ENCODE measurements at places on chromosomes 3 and 15. TPM values are rescaled to one million over a fixed set of nuclear protein-coding genes. Genes with fewer than 3 reads are reported as not detected.

Gene PARP15
- total RNA-seq: 4.3 TPM

Gene GABRB3
- total RNA-seq: 0.05 TPM

Gene KCNMB2
- 0.39 TPM for total RNA-seq

Gene CHST14
- total RNA-seq: 35.5 TPM

Gene CEMIP
- 0.53 TPM for total RNA-seq

Gene GP9
- not detected for total RNA-seq

- DNase-seq: no peak
These were observed 279.0 kb downstream of the LPP start for GRCh38 chr3:188432802-188433520.

- DNase-seq: no peak
These were observed 239.3 kb downstream of the CPNE4 start for GRCh38 chr3:131795390-131796090.

DNA sequence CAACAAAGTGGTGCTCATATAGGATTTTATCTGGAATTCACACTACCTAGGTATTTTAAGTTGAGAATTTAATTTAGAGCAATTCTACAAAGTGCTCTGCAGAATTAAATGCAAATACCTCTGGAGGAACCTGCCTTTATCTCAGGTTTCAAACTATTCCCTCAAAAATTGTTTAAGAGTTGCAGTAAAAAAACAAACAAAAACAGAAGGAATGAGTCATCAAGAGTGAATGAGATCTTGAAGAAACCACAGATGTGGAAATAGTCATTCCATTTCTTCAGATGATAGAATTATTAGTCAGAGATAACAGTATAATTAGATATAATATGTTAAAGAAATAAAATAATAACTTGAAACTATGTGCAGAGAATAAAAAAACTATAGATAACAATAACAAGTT lies 80.8 kb upstream of the SCN5A start:
- DNase-seq: no peak

DNA sequence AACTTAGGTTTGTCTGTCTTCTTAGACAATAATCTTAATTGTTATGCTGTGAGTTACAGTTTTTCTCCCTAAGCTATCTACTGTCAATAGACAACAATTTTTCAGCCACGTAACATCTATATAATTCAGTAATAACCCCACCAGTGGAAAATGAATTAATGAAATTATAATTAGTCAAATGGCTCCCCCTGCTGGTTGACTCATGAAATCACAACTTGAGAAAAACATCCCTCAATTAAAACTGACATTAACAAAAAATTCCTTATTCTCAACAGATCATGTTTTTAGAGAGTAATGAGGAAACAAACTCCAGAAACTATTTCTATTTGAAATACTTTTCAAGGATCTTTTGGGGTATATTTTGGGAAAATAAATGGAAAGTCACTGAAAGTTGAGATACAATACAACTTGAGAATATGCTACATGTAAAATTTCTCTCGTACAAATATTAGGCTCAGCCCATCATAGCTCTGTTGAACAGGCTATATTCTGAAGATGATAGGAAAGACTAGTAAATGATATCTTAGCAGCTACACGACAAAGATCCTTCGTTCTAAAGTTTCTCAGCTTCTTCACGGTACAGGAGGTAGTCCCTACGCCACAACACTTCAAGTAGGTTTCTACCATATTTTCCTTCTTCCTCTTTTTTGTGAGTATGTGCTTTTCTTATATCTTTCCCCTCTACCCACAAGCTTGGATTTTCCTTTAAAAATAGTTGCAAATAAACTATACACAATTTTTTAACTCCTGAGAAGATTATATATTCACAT lies 20.7 kb downstream of the PPP1R2 start:
- DNase-seq: no peak

- no peak for DNase-seq
These were observed 539.1 kb upstream of the ROBO2 start for GRCh38 chr3:76500746-76501275.

DNA sequence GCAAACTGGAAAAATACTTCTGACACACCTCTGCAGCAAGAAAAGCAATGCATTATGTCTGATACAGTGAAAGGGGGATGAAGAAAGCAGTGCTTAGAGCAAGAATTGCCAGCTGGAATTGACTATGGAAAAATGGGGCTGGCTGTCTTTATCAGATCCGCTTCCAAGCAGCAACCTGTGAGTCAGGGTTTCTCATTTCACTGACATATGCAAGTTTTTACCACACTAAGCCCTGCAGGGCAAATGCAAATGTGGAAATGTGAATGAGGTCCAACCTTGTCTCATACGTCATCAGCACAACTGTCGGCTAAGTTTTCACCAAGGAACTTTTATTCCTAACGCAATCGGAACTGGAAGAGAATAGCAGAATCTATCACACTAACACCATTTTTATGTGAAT lies 172.5 kb upstream of the GADL1 start:
- DNase-seq: no peak

- DNase-seq: no peak
These were observed 391.4 kb upstream of the FRG2C start for GRCh38 chr3:75272691-75273090.

- DNase-seq: no peak
These were observed 8.8 kb downstream of the GPR87 start for GRCh38 chr3:151307583-151308488.

DNA sequence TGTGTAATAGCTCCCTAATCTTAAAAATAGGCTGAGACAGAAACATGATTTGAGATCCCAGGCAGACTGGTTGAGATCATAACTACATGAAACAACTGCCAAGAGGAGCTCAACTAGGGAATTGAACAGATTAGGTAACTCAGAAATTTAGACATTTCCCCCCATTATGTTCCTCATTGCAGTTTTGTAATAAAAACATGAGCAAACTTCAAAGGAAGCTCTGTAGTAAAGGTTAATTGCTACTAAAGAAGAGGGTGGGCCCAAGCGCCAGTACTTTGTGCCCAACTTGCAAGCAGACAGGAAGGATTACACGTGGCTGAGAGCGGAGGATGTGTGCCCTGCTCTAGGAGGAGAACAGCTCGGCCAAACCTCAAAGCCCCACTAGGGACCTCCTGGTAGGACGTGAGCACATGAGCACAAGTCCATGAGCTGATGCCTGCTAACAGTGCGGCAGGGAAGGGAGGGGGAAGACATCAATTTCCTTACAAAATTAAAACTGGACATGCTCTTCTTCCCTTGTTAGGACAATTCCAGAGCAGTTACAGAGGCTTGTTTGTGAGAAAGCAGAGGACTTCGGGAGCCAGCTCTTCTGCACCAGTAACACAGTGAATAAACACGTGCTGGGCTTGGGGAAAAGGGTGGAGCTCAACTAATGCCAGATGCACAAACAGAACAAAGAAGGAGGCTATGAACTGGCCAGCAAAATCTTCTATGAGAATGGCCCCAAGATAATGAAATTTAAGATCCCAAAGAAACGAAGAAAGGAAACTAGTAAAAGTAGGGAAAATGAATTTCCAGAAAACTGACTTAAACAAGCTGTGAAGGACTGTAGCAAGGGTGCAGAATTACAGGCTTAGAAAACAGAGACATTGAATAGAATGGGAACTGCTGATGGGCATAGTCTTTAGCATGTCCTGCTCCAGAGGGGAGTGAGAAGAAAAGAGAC lies 275.5 kb downstream of the MECOM start:
- no peak for DNase-seq

GRCh38 chr15:90099072-90099867 lies 3.0 kb downstream of the IDH2 start:
- no peak for DNase-seq

- DNase-seq: no peak
These were observed 144.1 kb downstream of the FILIP1L start for GRCh38 chr3:99970198-99970597.

- DNase-seq: no peak
These were observed 671.9 kb upstream of the CBLB start for GRCh38 chr3:106540743-106541142.

- no peak for DNase-seq
These were observed 349.9 kb downstream of the NLGN1 start for GRCh38 chr3:173747427-173747826.

DNA sequence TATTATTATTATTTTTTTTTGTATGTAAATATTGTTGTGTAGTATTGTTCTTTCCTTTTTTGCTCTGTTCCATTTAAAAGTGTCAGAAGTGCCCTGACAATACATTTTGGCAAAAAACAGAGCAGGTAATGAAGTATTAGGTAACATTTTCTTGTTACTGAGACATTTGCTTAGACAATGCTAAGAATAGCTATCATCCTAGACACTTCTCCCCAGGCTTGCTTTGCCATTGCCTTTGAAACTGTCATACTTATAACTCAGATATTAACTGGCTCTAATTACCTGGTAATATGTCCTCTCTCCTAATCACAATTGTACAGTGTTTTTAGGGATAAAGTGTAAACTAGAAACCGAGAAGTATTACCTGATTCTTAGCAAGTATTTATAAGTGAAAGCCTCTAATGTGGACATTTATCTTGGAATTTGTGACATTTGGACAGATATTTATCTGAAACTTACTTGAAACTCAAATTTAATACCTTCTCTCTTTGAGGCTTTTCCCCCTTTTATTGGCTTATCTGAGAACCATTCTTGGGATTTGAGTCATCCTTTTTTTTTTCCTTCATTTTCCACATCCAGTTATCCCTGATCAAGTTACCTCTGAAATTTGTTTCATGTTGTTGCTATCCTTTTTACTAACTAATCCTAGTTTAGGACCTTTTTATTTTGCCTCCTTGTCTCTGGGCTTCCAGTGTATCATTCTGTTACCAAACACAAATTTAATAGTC lies 13.1 kb downstream of the ARIH1 start:
- DNase-seq: no peak

DNA sequence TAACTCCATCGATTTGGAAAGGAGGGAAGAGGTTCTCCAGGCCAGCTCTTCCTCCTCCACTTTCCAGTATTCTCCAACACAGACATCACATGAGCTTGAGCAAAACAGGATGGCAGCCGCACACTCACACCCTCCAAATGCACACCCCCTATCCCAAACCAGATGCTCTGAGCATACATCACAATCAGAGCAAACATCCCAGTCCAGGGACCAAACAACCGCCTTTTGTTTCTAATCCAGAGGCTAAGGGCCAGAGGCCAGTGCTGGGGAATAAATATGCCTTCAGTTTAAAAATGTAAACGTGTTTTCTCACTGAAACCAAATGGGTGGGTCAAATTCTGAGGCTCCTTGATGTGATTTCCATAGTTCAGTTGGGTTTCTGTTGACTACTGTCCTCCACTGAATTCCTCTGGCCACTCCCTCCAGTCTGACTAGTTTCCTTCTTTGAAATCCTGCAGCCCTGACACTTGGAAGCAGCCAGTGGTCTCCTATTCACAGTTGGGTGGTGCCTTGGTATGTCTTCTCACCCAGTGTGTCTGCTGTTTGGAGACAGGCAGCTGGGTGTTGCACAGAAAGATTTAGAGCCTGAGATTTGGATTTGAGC lies 19.2 kb upstream of the MFGE8 start:
- no peak for DNase-seq

GRCh38 chr3:132037056-132037455 lies 2.2 kb upstream of the CPNE4 start:
- no peak for DNase-seq

DNA sequence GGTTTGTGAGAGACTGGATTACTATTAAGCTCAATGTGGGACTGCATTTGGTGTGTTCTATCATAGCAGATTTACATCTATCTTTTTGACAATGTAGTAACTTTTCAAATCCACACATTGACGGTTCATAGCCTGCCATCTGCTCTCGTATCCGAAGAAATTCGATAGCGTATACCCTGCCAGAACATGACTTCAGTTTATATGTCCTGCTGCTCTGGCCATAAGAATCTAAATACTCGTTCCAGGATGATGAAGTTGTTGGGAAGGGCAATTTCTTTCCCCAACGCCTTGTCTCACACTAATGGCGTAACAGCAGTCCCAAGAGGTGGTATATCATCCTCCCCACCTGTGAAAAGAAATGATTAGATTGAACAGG lies 180.0 kb downstream of the LSAMP start:
- DNase-seq: no peak

GRCh38 chr3:122697952-122698620 lies 17.4 kb downstream of the PARP14 start:
- no peak for DNase-seq

GRCh38 chr3:11204697-11205348 lies 50.5 kb downstream of the HRH1 start:
- no peak for DNase-seq

DNA sequence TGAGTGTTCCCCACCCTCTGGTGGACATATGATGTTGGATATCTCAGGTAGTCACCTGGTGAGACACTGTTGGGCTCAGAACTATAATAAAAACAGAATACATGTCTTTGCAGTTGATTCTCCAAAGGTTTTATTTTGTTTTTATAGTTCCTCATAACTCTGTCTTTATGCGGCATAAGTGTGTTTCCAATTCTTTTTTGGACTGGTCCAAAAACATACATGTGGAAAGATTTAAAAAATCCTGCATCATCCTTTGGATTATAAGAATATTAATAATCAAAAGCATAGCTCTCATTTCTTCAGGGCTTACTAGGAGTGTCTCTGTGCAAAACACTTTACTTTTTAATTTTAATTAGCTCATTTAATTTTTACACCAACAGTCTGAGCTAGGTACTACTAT lies 71.0 kb upstream of the ANKRD34C start:
- no peak for DNase-seq

DNA sequence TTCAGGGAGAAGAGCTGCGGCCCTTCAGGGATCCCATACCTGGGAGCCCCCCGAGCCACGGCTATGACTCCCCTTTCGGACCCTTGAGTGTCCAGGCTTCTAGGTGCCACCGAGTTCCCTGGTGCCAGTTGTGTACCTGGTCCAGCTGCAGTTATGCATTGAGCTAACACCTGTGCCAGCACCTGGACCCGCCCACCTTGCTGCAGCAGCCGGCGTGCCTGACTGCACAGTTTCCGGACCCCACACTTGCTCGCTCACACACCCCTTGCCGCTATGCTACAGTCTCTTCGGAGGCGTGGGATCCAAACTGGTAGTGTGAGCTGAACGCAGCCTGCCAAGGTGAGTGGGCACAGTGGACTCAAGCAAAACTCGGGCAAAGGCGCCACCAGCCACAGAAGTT lies 284.5 kb upstream of the ROBO1 start:
- DNase-seq: no peak

GRCh38 chr3:54303517-54304375 lies 181.4 kb downstream of the CACNA2D3 start:
- no peak for DNase-seq

DNA sequence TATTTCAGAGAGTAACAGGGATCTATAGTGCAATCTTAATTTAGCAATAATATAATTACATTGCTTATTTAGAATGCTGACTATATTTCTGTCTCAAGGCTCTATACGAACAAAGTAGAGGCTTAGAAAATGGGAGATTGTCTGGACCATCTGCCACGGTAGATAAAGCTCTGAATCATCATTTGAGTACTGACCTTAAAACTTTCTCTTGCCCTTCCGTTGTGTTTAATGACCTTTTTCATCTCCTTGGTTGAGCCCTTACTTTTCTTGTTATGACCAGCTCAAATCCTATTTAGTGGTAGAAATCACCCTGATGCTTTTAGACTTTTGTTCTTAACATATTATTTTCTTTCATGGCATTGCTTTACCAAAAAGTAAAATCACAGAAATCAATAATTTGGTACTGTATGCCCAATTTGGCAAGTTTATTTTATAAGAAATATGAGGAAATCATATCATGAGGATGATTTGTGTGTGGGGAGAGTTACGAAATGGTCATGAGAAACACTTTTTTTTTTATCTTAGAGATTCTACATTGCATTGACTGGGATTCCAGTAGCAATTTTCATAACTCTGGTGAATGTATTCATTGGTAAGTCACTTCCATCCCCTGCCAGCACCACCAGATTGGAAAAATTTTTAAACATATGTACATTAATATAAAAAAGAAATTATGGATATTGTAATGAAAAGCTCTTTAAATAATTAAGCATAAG lies 11.0 kb downstream of the NDUFB5 start:
- DNase-seq: no peak

- DNase-seq: no peak
These were observed at the start of gene PLA2G4F for GRCh38 chr15:42156243-42156922. Gene PLA2G4F (minus strand): TSS chr15:42156636. CDS start chr15:42156549, 87 bp downstream.
